ENCODE measurements at places on chromosomes 7 and 10.

GRCh38 chr7:127997226-127997922 is 33.9 kb downstream of the LRRC4 start:
- no peak for DNase-seq

DNA sequence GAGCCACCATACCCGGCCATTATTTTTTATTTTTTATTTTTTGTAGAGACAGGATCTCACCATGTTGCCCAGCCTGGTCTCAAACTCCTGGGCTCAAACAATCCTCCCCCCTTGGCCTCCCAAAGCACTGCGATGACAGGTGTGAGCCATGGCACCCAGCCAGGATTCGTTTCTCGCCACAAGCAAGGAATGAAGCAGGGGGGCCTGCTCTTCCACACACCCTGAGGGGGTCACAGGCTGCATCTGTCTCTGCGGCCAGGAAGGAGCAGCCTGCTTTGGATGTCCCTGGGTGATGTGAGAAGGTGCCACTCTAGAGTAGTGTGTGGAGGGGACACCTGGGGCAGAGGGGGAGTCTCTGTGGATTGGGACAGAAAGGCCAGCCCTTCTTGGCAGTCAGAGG is 61.3 kb upstream of the TNRC18 start:
- no peak for DNase-seq

DNA sequence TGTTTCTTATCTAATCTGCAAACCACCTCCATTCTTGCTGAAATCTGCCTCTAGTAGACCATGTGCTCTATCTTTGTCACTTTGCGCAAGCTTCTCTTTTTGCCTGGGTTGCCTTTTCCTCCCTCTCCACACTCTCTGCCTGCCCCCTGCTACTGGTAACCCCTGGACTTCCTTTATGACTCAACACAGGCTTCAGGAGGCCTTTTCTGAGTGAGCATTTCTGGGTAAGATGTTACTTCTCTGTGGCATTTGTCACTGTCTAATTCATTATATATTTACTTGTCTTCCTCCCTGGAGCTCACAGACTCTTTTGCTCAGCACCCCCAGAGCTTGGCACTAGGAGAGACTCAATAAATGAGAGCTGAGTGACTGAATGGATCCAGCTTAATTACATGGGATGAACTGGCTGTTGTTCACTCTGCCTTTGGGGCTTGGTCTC is 8.4 kb downstream of the GOLGA7B start:
- DNase-seq, result no peak

DNA sequence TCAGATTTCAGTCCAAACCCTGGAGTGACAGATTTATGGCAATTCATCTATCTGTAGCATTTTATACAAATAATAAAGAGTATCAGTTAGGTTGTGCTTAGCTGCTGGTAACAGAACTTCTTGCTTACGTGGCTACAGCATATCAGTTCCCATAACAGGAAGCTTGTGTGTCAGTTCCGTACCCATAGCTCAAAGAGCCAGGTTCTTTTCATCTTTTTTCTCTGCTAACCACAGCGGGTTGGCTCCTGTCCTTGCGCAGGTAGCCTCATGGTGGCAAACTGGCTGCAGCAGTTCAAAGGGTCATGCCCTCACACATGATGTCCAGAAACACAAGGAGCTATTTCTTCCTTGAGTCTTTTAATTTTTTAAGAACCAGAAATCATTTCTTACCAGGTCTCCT is 1041.8 kb downstream of the GATA3 start:
- DNase-seq, result peak; percentile 6

DNA sequence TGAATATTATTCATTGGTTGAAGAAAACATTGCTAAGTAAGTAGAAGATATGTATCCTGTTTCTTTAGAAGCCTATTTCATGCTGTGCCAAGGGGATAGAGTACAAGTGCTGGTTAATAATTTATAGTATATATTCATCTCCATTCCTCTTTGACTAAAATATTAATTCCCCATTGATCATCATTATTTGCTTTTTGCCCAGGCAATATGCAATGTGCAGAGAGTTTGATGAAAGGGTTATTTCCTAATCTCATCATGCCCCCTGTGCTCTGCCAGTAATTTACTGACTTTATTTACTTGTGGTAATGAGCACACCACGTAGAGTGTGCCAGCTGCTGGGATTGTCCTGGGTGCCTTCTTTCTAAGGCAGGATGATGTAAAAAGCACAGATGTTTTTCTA is 180.9 kb downstream of the REEP3 start:
- no peak for DNase-seq

DNA sequence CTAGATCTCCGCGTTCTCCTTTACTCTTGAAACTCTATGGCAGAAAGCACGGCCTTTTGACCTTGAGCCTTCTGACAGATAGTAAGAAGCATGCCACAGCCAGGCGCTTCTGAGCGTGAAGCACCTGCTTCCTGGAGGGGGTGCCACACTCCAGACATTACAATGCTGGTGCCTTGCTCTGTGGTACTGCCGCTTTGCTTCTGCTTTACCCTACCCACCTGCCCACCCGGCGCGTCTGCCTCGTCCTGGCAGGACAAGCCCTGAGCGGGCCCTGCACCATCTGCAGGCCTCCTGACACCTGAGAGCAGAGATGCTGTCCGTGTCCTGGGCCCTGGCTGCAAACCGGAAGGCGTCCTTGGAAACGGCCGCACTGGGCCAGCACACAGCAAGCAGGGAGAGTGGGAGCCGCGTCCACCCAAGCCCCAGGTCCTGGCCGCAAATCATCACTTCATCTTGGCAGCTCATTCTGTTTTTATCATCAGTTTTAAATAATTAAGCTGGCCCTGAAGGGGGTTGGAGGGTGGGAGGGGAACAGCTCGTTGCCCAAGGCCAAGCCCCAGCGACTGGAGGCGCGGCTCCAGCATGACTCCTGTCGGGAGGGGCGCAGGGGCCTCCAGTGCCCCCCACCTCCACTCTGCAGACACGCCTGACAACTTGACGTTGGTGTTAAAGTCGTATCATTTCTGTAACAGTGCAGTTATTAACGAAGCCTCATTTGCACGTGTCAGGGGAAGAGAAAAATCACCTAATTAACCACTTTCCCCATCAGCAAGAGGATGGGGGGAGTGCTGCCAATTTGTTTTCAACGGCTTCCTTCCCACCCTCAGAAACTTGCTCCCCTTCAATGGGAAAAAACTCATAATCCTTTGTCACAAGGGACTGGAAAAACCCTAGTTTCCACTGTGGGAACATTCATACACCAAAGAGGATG is 132.2 kb downstream of the MAD1L1 start:
- no peak for DNase-seq

- DNase-seq, result no peak
Observed at GRCh38 chr10:44703241-44704155, 207.6 kb upstream of the TMEM72 start.

DNA sequence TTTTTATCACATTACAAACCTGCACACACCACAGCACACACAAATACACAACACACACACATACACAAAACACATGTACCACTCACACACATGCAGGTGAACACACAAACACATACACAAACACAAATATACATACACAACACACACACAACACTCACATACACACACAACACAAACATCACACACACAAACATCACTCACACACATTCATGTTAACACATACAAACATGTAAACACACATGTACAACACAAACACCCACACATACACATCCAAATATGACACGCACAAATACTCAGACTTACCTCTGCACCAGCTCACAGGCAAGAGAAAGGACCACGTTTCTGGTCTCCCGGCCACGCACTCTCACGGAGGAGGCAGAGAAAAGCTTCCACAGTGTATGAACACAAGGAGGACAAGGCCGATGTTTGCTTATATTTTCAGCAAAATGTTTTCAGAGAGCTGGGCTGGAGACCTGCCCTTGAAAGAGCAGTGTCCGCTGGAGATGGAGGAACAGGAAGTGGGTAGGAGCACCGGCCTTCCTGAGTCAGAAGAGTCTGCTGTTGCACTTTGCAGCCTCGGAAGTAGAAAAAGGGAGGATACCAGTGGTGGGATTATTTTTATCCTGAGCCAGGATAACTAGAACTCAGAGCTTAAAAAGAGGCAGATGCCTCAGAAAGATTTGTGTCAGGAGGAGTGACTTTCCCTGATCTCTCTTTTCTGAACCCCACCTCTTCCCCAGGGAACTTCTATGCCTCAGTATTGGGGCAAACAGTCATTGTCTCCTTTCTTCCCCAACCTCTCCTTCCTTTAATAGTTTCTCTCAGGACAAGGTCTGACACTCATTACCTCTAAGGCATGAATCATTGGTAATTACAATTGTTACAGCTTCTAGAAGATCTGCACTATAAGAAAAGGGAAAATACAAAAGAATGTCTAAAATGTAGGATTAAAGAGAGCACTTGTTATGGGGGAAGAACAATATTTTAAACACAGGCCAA is at the start of gene GIMAP6:
TSS of gene GIMAP6 (minus strand) at position 520 of the 999 bp plus-strand sequence. CDS start 2,243 bp downstream, outside the sequence.
- peak; percentile 2 for DNase-seq

DNA sequence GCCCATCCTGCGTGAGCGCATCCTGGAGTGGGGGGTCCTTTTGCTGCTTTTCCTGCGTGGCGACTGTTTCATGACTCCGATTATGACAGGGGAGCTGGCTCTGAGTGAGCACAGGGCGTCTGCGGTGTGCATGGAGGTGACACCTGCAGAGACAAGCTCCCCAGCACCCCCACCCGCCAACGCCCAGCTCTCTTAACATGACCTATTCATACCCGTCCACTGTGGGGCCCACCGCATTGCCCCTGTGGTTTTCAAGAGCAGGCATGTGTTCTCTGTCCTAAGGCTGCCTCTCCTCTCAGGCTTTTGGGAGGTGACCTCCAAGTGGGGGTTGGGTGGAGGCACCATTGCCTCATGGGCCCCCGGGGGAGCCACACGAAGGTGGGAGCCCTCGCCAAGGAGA is 500.7 kb downstream of the TCERG1L start:
- DNase-seq, result no peak

GRCh38 chr7:30915751-30916150 is 4.1 kb downstream of the AQP1 start:
- no peak for DNase-seq

GRCh38 chr7:73738220-73738611 is 386 bp downstream of the ABHD11 start:
- DNase-seq, result peak; percentile 39

DNA sequence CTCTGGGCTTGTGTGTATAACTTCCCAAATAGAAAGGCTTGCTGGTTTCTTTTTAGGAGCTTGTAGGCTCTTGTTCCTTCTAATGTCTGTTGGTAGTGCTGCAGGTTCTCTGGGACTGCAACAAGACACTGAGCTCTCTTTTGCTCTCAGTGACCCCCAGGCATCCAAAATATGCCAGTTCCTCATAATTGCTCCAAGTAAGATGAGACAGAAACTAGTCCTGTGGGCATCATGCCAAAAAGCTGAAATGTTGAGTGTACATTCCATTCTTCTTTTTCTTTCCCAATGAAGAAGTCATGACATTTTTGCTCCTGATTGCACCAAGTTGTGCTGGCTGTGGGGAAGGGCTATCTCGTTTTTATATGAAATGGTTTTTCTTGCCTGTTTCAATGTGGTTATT is 7.1 kb upstream of the BTBD16 start:
- no peak for DNase-seq

DNA sequence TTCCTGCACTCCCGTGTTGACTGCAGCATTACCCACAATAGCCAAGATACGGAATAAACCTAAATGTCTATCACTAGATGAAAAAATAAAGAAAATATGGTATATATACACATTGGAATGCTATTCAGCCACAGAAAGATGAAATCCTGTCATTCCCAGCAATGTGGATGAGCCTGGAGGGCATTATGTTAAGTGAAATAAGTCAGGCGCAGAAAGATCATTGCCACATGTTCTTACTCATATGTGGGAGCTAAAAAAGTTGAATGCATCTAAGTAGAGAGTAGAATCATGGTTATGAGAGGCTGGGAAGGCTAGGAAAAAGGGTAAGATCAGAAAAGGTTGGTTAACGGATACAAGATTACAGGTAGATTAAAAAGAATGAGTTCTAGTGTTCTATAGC is 219.1 kb upstream of the MKI67 start:
- no peak for DNase-seq

DNA sequence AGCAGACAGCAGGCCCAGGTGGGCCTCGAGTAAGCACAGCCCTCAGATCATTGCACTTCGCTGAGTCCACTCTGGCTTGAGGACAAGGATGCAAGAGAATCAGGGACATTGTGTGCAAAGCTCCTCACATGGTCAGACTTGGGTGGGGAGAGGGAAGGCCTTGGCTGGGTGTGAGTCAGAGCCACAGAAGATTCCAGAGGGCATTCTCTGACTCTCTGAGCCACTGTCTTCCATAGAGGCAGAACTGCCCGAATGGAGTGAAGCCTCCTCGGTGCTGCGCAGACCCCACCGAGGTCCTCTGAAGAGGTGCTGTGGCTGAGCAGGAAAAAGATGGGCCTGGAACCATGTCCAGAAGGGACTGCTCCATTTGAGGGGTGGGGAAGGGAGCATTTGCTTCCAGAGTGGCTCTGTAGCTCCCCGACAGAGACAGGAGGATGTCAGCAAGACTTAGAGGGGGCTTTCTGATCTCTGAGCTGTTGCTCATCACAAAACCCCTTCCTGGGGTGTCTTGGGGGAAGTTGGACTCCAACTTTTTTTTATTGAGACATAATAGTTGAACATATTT is 120.8 kb downstream of the PTPN20 start:
- DNase-seq, result no peak

- no peak for DNase-seq
Observed at GRCh38 chr7:50978633-50979215, 196.0 kb upstream of the GRB10 start.

- no peak for DNase-seq
Observed at GRCh38 chr10:130751106-130751840, 560.2 kb downstream of the TCERG1L start.

GRCh38 chr7:47725031-47725780 is 143.3 kb upstream of the TNS3 start:
- DNase-seq, result no peak

- DNase-seq, result no peak
Observed at GRCh38 chr10:29356931-29357330, 68.1 kb downstream of the LYZL1 start.

- DNase-seq, result no peak
Observed at GRCh38 chr10:128534686-128535085, 408.5 kb upstream of the MKI67 start.

- no peak for DNase-seq
Observed at GRCh38 chr7:44750921-44751571, 2.4 kb downstream of the ZMIZ2 start.

DNA sequence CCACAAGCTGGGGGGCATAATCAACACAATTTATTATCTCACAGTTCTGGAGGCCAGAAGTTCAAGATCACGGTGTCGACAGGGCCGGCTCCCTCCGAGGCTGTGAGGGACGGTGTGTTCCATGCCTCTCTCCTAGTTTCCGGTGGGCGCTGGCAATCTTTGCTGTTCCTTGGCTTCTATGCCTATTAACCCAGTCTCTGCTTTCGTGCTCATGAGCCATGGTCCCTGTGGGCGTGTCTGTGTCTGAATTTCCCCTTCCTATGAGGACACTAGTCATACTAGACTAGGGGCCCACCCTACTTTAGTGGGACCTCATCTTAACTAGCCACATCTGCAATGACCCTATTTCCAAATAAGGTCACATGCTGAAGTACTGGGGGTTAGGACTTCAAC is 29.4 kb downstream of the HIPK2 start:
- no peak for DNase-seq

- DNase-seq, result no peak
Observed at GRCh38 chr7:155161690-155162089, 91.6 kb downstream of the HTR5A start.

GRCh38 chr7:150781103-150781502 is 19.1 kb downstream of the TMEM176B start:
- DNase-seq, result no peak
